NCI-H2029 treated with DMSO at 0.1 percent for 48 hours (cell line): ENCODE measurements at places on chromosomes 1 and 21.

- DNase-seq: no peak
Measured at GRCh38 chr21:20215959-20216358, 782.2 kb upstream of the NCAM2 start.

DNA sequence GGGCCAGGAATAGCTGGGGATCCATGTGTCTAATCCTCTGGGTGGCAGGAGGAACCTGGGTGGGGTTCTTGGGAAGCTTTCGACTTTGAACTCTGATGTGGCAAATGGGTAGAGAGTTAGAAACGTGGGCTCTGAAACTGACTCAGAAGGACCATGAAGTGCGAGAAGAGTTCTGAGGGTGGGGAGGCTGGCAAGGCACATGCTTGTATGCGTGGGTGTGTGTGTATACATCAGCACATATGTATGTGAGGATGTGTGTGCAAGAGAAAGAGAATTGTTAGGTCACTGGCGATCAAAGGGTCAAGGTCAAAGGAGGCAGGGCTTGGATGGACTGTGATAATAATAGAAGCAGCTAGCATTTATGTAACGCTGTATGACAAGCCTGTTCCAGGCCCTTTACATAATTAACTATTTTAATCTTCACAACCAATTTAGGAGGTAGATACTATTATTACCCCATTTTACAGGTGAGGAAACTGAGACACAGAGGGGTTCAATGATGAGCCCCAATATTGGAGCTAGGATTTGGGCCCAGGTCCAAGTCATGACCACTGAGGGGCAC lies 84.5 kb upstream of the POU3F1 start:
- no peak for DNase-seq

GRCh38 chr1:55623311-55623710 lies 408.1 kb upstream of the USP24 start:
- DNase-seq: no peak

- no peak for DNase-seq
Measured at GRCh38 chr1:112318698-112319370, 77.2 kb upstream of the CTTNBP2NL start.

- DNase-seq: no peak
Measured at GRCh38 chr1:2950926-2951305, 70.4 kb upstream of the ACTRT2 start.

DNA sequence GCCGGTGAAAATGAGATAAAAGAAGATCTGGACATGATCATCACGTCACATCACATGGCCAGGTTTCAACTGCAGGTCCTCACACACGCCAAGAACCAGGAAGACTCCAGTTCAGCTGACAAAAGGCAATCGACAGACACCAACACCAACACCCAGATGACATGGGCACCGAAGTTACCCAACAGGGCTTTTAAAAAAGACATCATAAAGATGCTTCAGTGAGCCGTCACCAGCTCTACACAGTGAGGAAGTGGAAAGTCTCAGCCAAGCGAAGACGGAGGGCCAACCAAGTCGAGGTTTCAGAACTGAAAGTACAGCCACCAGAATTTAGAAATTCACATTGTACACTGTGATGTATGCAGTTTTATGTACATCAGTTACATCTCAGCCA lies 154.3 kb upstream of the COL6A1 start:
- DNase-seq: no peak

- DNase-seq: no peak
Measured at GRCh38 chr1:81811757-81812371, 11.1 kb downstream of the ADGRL2 start.

GRCh38 chr1:222071387-222071786 lies 329.5 kb upstream of the DUSP10 start:
- no peak for DNase-seq

DNA sequence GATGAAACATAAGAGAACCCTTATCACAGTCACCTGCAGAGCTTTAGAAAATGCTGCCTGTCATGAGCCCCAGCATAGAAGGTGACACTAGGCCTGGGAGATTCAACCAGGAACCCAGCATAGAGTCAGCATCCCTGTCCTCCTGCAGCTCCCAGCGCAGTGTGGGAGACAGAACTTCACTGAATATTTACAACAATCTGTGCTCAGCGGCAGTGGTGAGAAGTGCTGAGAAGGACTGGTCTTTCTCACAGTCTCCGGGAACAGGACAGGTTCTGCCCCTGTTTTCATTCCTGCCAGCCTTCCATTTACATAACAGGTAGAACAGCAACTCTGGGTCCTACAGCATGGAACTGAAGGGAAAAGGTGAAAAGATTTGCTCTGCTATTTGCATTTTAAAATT lies 83.5 kb upstream of the GADD45A start:
- DNase-seq: no peak

- no peak for DNase-seq
Measured at GRCh38 chr1:28417441-28417922, 47.9 kb downstream of the PHACTR4 start.

GRCh38 chr1:94160811-94161210 lies 39.9 kb upstream of the ABCA4 start:
- no peak for DNase-seq

DNA sequence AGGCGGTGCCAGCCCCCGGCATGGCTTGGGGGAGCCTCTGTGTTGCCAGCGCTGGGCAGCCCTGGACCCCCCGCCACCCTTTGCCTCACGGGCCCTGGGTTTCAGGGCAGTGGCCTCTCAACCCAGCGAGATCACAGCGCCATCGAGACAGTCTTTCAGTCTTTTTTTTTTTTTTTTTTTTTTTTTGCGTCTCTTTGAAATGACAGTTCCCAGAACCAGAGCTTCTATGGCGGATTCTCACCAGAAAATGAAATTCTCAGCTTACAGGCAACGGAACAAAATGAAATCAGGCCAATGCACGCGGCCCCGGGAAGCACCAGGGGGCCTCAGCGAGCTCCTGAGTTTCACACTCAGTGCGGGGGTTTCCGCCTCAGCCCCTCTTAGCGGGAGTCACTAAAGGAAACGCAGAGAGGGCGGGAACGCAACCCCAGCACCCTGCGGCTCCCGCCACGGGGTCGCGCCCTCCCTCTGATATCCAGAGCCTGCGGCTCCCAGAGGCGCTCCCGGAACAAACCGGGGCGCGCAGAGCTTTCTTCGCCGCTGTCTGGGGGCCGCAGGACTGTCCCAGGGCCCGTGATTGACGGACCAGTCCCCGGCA lies 8.0 kb upstream of the COL6A1 start:
- DNase-seq: no peak

- no peak for DNase-seq
Measured at GRCh38 chr1:6827079-6827478, 41.8 kb downstream of the CAMTA1 start.

DNA sequence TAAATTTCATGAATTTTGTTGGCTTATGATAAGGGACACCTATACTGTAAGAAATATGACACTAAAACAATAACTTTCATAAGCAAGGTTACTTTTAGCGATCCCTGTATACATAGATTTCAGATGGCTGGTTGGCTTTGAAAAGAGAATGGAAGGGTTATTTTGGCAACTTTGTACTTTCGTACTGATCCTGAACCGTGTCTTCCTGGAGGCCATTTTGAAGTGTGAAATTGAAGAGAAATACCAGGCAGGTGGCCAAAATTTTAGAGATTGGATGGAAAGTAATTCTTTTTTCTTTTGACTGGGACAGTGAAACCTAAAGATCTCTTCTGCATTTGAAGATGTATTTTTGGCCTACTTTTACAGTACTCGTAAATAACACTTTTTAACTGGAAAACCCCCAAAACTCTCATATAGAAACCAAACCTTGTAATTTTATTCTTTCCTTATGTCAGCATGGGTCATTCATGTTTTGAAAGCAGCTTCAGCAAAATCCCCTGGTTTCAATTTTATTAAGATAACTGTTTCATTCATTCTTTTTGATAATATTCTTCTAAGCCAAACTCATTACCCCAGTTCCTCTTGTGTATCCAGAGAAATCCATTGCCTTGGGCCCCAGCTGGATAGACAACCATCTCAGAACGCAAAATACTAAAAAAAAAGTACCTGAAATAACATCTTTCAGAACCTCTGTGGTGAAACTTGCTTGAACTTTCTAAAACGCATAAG lies 38.4 kb upstream of the ZNF281 start:
- no peak for DNase-seq

DNA sequence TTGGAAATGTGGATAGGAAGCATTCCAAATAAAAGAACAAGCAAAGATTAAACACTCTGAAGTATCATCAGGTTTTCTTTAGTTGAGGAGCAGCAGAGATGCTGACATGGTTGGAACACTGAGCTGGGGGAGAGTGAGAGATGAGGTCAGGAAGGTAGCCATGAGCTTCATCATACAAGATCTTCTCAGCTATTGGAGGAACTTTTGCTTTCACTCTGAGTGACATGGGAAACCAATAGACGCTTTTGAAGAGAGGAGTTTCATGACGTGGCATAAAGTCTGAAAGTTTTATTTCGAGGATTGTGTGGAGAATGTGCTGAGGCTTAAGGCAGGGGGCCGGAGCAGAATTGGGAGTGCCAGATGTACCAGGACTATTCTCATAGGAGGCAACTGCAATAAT lies 616.2 kb upstream of the CAMK1G start:
- DNase-seq: no peak
